Esophagus mucosa (tissue), 1 donor: ENCODE measurements at places on chromosomes 12 and 14.

DNA sequence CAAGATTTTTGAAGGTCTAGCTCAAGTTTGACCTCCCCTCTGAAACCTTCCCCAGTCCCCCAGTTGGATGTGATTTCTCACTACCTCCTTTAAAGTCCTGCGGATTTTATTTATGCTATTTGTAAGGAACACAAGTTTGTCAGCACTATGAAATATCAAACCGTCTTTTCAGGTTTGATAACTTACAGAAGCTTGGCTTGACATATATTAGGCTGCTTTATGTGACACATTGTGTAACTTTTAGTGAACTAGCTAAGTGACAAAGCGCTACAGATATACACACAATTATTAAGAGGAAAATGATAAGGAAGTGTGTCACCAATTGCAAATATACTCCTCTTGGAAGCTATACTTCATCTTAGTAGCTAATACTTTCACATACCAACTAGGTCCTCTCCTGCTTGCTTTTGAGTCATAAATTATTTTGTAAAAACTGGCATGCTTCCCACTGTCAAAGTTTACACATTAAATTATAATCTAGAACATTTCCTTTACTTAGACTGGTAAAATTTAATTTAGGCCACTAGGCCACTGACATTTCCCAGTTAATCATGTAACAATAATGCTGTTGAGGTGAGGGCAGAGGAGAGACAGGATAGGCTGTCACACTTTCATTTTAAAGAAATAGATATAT lies 149.5 kb downstream of the TMTC3 start:
- peak; percentile 23 for ATAC-seq

GRCh38 chr12:54565310-54565985 lies 16.0 kb downstream of the PDE1B start:
- no peak for ATAC-seq

GRCh38 chr12:124747426-124748161 lies 116.1 kb downstream of the SCARB1 start:
- ATAC-seq = peak; percentile 66

- ATAC-seq = no peak
These were observed 164.6 kb downstream of the SLC15A5 start for GRCh38 chr12:16112612-16113560.

DNA sequence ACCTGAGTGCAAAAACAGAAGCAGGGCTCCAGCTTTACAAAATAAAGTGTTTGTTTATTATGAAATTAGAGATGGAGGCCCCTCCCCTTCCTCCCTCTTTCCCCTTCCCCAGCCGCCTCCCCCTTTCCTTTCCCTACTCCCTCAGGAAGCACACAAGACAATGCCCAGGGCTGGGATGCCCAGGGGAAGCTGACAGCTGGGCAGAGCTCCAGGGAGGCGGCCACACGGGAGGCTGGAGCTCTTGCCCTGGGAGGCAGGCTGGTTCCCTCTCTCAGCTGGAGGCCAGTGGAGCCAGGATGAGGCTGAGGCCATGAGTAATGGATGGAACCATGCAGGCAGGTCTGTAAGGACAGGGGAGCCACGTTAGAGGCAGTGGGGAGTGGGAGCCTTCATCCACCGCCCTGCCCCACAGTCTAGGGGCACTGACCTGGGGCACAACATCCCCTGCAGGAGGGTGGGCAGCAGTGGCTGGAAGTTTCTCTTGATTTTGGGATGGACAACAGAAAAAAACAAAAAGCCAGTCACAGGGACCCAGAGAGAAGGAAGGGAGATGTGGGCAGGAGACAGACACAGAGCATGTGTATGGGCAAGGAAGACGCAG lies 5.1 kb downstream of the PSMB11 start:
- peak; percentile 6 for ATAC-seq

DNA sequence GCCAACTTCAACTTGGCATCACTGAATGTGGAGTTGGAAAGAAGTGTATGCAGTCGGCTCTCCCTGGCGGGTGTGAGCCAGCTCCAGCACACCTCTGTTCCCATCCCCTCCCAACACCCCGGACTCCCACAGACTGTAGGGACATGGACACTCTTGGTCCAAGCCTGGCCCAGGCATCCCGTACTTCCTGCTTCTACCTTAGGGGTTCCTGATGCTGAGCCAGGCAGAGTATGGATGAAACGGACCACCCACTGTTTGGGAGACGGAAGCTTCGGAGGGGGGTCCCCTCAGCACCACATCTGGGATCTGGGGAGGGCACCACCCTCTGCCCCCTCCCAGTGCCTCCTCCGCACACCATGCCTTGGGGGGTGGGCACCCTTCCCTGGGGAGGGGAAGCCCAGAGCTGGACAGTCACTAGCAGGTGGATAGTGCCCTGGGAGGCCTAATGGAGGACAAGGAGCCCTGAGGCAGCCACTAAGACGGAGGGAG lies 62.0 kb downstream of the LGMN start:
- ATAC-seq = peak; percentile 6

GRCh38 chr14:74509587-74510222 lies 16.1 kb downstream of the ISCA2 start:
- ATAC-seq = no peak

GRCh38 chr12:4506870-4507269 lies 31.8 kb upstream of the RAD51AP1 start:
- no peak for ATAC-seq
